Effector memory CD4-positive, alpha-beta T cell (primary cell): ENCODE measurements at places on chromosomes 1 and 21.

GRCh38 chr1:31745096-31745945 lies 18.8 kb downstream of the ADGRB2 start:
- DNase-seq, result no peak

- DNase-seq, result no peak
These were observed 9.0 kb downstream of the BTBD19 start for GRCh38 chr1:44817307-44817706.

DNA sequence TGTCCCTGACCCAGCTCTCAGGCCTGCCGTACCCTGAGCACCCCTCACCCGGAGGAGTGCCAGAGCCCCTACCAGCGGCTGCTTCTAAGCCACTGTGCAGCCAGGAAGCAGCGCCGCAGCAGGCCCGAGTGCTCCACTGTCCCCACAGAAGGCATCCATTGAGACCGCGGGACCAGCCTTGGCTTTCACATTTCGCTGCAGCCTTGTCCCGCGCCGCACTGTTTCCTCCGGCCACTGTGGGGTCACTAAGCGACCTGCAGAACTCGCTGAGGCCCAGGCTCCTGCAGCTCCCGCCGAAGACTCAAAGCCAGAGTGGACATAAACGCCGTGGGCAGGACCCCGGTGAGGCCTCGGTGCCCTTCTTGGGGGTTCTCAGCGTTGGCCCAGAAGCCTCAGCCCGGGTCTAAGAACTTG lies 3.0 kb downstream of the ALX3 start:
- no peak for DNase-seq

DNA sequence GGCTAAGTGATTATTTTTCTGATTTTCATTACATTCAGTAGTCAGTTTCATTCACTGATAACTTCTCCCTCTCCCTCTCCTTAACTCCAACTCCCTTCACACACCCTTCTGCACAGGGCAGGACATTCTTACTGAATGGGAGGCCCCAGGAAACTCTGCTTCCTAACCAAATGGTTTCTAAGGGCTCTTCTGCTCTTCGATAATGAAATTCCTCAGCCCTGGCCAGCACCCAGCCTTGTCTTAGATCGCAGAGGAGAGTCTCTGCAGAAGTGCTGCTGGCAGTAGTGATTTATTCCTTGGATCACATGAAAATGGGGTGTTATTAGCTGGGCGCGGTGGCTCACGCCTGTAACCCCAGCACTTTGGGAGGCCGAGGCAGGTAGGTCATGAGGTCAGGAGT lies 16.4 kb downstream of the PLEKHM2 start:
- no peak for DNase-seq
